Activated CD8-positive, alpha-beta T cell treated with anti-CD3 and anti-CD28 coated beads, Interleukin-2, amount 10 ng/mL, durations not matched to agents 7 days and 5 days (primary cell): ENCODE measurements at places on chromosomes 2 and 18. TPM values are rescaled to one million over a fixed set of nuclear protein-coding genes. Genes with fewer than 3 reads are reported as not detected.

GRCh38 chr2:140893685-140894084, 1237.1 kb downstream of the LRP1B start:
- no peaks in the 10 kb centered on the region for H3K36me3 ChIP-seq
- H3K27me3 ChIP-seq = no peaks in the 10 kb centered on the region
- no peak for DNase-seq
- H3K27ac ChIP-seq = no peak overlapping the region
- H3K4me3 ChIP-seq = no peak overlapping the region
- H3K4me1 ChIP-seq = no peaks in the 10 kb centered on the region

- peaks cover 21% of the 10 kb centered on the region for H3K36me3 ChIP-seq
- DNase-seq = no peak
- H3K27ac ChIP-seq = no peak overlapping the region
- H3K27me3 ChIP-seq = peaks cover 6% of the 10 kb centered on the region
Observed at GRCh38 chr2:224033601-224034000, 5.5 kb downstream of the SERPINE2 start.

DNA sequence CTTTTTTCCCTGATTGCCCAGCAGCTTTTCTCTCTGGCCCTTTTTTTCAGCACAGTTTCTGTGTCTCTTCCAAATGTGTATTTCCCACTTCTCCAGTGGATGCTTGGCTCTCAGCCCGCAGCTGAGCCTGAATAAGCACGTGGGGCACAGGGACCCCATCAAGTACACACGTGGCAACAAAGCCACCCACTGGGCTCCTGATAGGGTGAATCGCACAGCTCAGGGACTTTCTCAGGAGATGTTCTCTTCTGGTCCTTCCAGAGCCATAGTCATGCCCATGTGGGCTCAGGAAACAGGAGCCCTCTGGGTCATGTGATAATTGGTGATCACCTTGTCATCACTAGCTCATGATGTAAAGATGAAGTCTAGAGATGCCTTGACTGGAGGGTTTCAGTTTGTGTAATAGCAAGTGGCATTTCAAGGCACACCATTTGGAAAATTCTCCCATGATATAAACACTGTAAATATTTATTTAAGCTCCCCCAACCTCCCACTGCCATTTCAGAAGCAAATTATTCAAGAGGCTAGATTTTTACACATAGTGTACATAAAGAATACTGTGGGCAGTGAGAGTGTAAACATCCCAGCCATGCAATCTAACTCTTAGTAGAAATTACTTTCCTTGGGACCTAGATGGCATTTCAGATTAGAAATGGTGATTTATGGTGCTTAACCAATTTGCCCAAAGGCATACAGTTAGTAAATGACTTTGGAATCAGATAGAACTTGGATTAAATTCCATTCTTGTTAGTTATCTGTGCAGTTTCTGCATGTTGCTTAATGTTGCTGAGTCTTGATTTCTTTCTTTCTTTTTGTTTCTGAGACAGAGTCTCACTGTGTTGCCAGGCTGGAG, 597.5 kb downstream of the SLC4A3 start:
- H3K4me3 ChIP-seq = no peak overlapping the region
- H3K27me3 ChIP-seq = no peaks in the 10 kb centered on the region
- no peak overlapping the region for H3K27ac ChIP-seq
- no peak for DNase-seq

DNA sequence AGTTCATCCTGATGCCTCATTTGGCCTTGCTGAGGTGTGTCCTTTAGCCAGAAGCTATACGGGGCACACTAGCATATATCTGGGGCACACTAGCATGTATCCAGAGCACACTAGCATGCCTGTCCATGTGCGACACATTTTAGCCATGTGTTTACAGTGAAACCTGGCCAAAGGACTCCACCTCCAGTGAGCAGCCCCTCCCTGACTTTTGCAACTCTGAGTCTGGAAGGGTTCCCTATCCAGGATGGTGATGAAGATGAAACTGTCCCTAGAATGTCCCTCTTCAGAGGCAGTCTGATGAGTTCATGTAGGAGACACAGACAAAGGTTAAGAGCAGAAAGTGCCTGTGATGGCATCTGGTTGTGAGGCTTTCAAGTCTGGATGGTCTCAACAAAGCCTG, 61.4 kb upstream of the LGALSL start:
- no peak for DNase-seq
- no peak overlapping the region for H3K27ac ChIP-seq
- H3K4me3 ChIP-seq = no peak overlapping the region
- peaks cover 2% of the 10 kb centered on the region for H3K36me3 ChIP-seq

GRCh38 chr18:26819046-26819445, 46.5 kb downstream of the AQP4 start:
- H3K4me3 ChIP-seq = no peak overlapping the region
- no peaks in the 10 kb centered on the region for H3K4me1 ChIP-seq
- DNase-seq = no peak
- H3K36me3 ChIP-seq = no peaks in the 10 kb centered on the region
- no peak overlapping the region for H3K27ac ChIP-seq

Gene UGT1A10
- not detected for total RNA-seq

Gene WDR35
- 3.9 TPM for total RNA-seq

Gene LRATD1
- not detected for total RNA-seq

DNA sequence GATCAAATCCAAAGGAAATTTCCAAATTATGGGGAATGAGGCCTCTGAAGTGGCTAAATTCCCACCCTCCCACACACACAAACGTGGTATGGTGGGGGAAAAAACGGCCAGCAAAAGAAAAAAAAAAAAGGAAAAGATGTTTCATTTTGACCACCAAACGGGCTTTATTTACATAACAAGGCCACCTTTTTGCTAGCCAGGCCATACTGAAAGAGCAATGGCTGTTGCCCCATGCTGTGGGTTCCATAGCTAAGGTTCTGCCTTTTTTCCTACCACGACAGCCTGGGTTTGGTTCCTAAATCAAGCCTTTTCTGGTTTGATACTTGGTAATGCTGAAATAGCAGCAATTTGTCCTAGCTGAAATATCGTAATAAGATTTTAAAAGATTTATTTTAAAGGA, 14.0 kb upstream of the IL1B start:
- DNase-seq = no peak
- H3K27ac ChIP-seq = no peak overlapping the region
- no peaks in the 10 kb centered on the region for H3K36me3 ChIP-seq
- no peak overlapping the region for H3K4me3 ChIP-seq
- H3K27me3 ChIP-seq = peaks cover 11% of the 10 kb centered on the region
- H3K4me1 ChIP-seq = no peaks in the 10 kb centered on the region

DNA sequence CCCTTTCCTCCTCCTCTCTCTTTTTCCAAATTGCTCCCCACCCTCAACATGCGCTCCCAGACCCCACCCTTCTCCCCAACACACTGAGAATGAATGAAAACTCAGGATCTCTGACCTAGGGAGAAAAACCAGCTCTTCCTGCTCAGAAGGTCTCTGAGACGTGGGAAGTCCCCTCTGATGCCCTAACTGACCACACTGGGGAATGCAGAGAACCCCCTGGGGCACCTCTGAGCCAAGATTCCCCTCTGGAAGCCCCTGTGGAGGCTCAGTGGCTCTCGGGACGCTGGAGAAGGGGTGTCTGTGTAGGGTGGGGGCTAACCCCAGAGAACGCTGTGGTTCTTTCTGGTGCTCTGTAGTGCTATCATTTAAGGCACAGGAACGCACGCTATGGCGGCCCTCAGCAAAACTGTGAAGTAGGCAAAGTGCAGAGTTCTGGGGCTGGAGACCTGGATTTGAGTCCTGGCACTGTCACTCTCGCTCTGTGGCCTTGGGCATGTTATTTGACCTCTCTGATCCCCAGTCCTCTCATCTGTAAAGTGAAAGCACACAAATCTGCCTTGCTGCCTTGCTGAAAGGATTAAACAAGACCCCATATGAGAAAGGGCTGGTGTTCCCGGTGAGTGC, 17.1 kb downstream of the ATOH8 start:
- no peak overlapping the region for H3K4me3 ChIP-seq
- no peak for DNase-seq
- no peak overlapping the region for H3K27ac ChIP-seq
- H3K27me3 ChIP-seq = peaks cover 33% of the 10 kb centered on the region
- no peaks in the 10 kb centered on the region for H3K36me3 ChIP-seq

GRCh38 chr2:143841935-143842334, 678.0 kb downstream of the ZEB2 start:
- H3K36me3 ChIP-seq = no peaks in the 10 kb centered on the region
- no peak overlapping the region for H3K4me3 ChIP-seq
- H3K27me3 ChIP-seq = peaks cover 6% of the 10 kb centered on the region
- DNase-seq = no peak

GRCh38 chr2:103445347-103445746, 683.5 kb downstream of the TMEM182 start:
- DNase-seq = no peak
- H3K27ac ChIP-seq = no peak overlapping the region
- H3K27me3 ChIP-seq = no peaks in the 10 kb centered on the region
- no peaks in the 10 kb centered on the region for H3K36me3 ChIP-seq
- H3K4me3 ChIP-seq = no peak overlapping the region

Gene SH3BP4
- total RNA-seq = not detected

Gene IL37
- total RNA-seq = not detected

Gene TMEM127
- total RNA-seq = 34.2 TPM

DNA sequence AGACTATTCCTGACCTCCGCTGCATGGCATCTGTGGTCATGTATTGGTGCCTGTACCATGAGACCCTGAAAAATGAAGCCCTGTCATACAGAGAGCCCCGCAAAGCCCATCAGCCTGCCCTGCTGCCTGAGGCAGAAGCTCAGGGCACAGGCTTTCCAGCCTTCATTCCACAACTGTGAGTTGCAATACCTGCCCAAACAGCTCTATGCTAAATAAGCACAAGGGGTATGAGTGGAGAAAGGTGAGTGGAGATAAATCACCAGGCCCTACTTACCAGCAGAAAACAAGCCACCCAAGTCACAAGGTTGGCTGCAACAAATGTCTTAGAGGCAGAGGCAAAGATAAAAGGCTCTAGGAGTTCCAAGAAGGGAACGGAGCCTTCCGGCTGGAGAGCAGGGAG, 277.4 kb downstream of the TNS1 start:
- H3K36me3 ChIP-seq = no peaks in the 10 kb centered on the region
- no peak overlapping the region for H3K4me3 ChIP-seq
- no peak overlapping the region for H3K27ac ChIP-seq
- no peaks in the 10 kb centered on the region for H3K4me1 ChIP-seq
- no peaks in the 10 kb centered on the region for H3K27me3 ChIP-seq
- DNase-seq = no peak
